Left ventricle myocardium superior (tissue), 1 donor: ENCODE measurements at places on chromosomes 11 and 22.

DNA sequence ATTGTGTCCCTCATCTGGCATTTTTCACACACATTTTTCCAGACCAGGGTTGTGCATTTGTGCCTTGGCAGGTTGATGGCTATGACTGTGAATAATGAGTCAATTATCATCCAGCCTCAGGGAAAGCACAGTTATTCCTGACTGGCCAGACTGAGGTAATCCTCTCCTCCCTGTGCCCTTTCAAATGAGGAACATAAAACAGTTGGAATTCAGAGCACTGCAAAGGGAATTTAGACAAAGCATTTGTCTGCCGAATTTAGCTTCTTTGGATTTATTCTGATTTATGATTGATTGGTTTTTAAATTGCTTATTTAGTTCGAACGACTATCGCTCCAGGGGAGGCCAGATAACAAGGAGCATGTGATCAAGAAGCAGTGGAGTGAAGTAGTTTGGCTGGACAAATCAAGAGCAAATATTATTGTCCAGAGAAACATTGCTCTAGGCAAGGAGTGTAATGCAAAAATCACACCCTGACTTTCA is 30.8 kb upstream of the RAG2 start:
- DNase-seq: no peak

DNA sequence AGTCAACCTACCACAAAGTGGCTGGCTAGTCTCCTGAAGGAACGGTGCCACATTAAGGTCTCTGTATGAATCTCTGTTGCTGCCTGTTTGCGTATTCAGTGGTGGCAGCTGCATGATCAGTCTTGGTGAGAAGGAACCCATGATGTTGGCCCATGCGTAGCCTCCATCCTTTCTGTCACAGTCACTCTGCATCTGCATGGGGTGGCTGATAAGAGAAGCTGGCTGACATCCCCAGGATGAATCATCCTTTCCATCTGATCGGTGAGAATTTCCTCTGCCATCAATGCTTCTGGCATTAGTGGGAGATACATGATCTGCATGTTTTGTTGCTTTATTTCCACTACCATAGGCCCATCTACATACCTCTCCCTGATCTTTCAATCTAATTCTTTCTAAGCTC is 199.0 kb upstream of the NECTIN1 start:
- no peak for DNase-seq

- DNase-seq: no peak
These were observed 38.7 kb upstream of the CTTN start for GRCh38 chr11:70359451-70360205.

DNA sequence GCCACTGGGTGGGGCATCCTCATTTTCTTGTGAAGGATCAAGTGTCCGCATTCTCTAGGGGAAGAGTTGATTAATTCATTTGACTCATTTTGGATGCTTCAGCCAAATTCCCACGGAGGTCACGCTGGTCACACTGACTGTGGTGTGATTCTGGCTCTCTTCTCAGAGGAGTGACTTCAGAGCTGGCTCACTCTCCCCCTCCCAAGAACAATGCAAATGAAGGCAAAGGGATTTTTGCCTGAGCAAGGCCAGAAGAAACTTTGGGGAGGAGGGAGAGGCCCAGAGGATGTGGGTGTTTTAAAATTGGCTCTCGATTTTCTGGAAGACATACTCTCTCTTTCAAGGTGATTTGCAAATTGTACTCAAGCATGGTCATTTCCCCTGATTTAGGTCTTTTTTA is 51.1 kb upstream of the LMO2 start:
- DNase-seq: peak; percentile 46

DNA sequence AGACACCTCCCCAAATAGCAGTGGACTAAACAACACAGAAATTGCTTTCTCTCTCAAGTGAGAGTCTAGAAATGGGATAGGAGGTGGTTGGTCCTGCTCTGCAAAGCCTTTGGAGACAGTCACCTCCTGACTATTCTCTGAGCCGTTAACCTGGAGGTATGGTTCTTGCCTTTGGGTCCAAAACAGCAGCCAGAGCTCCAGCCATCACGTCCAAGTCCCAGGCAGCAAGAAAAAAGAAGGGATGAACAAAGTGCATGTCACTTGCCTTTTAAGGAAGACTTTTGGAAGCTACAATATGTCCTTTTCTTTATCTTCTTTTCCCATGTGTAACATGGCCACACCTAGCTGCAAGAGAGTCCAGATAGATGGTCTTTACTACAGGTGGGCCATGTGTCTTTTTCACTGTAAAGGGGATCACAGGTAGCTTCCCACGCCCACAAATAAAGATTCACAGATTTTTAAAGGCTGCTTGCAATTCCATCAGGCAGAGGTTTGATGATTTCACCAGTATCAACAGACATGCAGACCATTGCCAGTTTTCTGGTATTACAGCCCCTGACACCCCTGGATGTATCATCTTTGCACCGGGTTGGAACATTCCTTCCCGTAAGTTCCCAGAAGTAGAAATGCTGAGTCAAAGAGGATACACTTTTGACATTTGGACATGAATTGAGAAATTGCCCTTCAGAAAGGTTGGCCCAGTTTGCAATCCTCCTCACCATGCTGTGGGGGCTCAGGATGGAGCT is 66.0 kb downstream of the MYEOV start:
- DNase-seq: no peak

GRCh38 chr11:45026835-45027234 is 76.2 kb upstream of the TP53I11 start:
- peak; percentile 53 for DNase-seq

DNA sequence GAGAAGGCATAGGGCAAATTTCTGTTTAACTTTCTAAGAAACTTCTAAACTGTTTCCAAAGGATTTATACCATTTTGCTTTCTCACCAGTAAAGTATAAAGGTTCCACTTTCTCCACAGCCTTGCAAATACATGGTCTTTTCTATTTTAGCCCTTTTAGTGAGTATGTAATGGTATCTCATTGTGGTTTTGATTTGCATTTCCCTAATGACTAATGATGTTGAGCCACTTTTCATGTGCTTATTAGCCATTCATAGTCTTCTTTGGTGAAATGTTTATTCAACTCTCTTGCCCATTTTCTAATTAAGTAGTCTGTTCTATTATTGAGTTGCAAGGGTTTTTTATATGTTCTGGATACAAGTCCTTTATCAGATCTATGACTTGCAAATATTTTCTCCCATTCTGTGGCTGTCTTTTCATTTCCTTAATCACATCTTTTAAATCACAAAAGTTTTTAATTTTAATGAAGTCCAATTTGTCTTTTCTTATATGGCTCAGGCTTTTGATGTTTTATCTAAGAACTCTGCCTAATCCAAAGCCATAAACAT is 83.8 kb upstream of the KCNQ1OT1 start:
- DNase-seq: no peak
